A549 treated with DMSO at 1 μM for 4 hours (cell line): ENCODE measurements at places on chromosomes 1 and 21. TPM values are rescaled to one million over a fixed set of nuclear protein-coding genes. Genes with fewer than 3 reads are reported as not detected.

The FLG2 gene
- total RNA-seq: not detected in 5 replicates

The FCRL2 gene
- not detected in 5 replicates for total RNA-seq

The LAMC1 gene
- 94.4 to 132 TPM (median 118 TPM) in 5 replicates for total RNA-seq

The FCRL5 gene
- not detected in 5 replicates for total RNA-seq

The HSD3B1 gene
- total RNA-seq: not detected in 5 replicates

The BRDT gene
- total RNA-seq: not detected in 5 replicates

The LORICRIN gene
- total RNA-seq: not detected in 5 replicates

The AMY1B gene
- not detected in 5 replicates for total RNA-seq

The DIRAS3 gene
- total RNA-seq: 1.1 to 1.5 TPM (median 1.2 TPM) in 5 replicates

The TMEM240 gene
- 0.44 to 0.77 TPM (median 0.56 TPM) in 5 replicates for total RNA-seq

The KRTAP13-2 gene
- not detected in 5 replicates for total RNA-seq

The SETSIP gene
- total RNA-seq: not detected in 5 replicates
